ENCODE measurements at places on chromosomes 13 and 19.

DNA sequence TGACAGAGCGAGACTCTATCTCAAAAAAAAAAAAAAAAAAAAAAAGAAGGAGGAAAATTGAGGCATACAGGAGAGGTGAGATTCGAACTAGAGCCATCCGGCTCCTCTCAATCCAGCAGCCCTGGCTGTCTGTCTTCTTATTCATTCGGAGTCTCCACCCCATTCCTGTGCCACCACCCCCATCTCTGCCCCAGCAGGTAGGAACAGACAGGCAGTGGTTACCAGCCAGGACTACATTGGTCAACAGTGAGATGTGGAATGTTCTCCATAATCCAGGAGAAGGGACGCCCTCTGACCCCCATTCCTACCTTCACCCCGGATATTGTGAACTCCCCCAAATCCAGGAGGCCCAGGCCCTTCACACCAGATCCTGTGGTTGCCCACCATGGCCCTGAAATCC, 6.6 kb upstream of the S1PR2 start:
- DNase-seq: no peak

DNA sequence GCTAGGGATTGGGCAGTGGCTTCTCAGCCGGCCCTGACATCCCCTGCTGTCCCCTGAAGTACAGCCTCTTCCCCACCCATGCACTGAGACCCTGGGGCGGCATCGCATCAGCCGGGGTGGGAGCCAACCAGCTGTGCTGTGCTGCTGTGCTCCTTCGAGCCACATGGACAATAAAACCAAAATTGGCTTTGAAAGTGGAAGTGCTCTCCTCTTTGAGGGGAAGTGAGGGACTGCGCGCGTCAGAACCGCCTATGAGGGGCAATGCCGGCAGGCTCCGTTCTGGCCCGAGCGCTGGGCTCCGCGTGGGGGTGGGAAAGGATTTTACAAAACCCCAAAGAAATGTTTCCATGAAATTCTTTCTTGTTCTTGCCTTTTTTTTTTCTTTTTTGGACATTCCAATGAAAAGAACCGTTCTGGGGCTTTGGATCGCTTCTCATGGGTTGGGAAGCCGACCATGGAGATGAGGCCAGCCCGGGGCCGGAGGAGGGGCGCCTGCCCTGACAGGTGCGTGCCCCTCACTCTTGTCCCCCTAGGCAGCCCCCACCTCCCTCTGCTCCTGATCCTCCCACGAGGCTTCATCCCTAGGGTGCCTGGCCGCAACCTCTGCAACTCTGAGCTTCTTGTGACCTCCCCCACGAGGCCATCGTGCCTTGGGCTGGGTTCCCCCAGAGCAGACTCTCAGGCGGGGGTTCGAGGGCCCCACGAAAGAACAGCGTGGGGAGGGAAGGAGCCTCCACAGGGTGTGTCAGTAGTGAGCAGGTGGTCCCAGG, 22.6 kb downstream of the KLHL26 start:
- no peak for DNase-seq

- no peak for DNase-seq
Observed at GRCh38 chr19:45136507-45137178, 24.1 kb downstream of the NKPD1 start.

- no peak for DNase-seq
Observed at GRCh38 chr19:13762635-13763235, 1.6 kb upstream of the MRI1 start.

DNA sequence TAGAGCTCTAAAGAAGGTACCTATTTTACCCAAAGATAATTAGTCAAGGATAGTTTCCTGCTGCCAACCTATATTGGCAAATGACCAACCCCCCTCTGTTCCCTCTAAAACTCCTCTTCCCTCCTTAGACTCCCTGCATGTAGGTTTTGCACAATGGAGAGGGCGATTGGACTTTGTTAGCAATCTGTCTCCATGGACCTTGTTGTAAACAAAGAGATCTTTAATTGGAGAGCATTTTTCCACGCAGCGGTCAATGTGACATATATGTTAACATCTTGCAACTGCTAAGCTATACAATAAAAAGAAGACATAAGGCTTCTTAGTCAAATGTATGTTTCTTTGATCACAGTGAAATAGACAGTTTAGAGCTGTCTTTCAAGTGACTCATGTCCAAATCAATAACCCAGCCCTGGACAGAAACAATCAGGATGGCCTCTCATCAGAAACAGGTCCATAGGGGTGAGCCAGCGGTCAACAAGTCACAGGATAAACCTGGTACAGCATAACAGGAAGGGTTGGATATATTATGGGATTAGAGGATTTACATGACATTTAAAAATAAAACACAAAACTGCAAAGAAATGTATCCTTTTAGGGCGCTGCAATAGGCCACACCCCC, 69.7 kb upstream of the UBL3 start:
- DNase-seq: no peak

GRCh38 chr13:98632961-98633360, 56.1 kb upstream of the STK24 start:
- peak; percentile 46 for DNase-seq

DNA sequence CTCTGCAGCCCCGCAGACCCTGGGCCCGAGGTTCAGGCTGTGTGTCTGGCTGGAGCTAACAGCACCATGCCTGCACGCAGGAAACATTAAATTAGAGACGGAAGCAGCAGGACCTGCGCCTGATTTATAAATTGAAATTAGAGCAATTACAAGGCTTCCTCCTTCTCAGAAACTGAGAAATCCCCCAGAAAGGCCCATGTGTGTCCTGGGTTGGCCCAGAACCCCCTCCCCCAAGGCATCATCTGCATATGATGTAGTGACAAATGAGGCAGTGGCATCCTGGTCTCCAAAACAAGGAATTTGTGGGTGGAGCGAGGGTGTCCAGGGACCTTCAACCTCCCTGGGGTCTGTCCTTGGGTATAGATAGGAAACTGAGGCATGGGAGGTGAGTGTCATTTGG, 27.2 kb upstream of the SEMA6B start:
- DNase-seq: no peak

DNA sequence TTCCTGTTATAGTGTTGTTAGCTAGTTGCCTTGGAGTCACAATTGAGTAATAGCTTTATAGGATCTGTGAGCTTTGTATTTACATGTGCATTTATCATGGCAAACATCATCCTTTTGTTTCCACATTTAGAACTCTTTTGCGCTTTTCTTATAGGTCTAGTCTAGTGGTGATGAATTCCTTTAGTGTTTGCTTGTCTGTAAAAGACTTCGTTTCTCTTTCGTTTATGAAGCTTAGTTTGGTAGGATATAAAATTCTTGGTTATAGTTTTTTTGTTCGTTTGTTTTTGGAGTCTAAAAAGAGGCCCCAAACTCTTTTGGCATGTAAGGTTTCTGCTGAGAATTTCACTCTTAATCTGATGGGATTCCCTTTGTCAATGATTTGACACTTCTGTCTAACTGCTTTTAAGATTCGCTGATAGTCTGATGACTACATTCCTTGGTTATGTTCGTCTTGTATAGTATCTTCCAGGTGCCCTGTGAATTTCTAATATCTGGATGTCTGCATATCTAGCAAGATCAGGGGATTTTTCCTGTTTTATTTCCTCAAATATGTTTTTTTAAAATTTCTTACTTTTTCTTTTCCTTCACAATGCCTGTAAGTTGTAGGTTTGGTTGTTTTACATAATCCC, 20.2 kb downstream of the DNAJC3 start:
- DNase-seq: no peak

DNA sequence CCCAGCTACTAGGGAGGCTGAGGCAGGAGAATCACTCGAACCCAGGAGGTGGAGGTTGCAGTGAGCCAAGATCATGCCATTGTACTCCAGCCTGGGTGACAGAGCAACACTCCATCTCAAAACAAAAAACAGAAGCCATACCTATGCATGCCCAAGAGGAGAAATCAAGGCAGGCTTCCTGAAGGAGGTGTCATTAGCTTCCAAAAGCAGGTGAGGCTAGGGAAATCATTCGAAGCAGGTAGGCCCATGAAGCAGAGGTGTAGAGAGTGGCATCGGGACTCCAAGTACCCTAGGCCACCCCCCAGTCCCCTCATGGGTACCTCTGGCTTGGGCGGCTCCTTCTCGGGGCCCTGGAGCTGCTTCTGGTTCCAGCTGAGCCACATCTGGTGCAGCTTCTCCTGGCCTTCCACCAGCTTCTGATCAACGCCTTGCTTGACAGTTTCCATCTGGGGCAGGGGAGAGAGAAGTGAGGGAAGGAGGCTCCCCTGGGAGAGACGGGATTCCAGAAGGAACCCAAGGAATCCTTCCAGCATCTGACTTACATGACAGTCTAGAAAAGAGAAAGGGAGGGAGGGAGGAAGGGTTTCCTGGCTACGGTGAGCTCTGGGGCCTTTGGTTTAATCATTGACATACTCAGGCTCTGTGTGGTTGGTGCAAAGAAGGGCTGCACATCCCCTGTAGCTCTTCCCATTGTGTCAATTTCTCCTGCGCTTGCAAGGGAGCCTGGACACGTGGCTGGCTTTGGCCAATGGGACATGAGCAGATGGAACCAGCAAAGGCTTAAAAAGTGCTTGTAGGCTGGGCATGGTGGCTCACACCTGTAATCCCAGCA, 13.1 kb upstream of the TICAM1 start:
- DNase-seq: no peak

DNA sequence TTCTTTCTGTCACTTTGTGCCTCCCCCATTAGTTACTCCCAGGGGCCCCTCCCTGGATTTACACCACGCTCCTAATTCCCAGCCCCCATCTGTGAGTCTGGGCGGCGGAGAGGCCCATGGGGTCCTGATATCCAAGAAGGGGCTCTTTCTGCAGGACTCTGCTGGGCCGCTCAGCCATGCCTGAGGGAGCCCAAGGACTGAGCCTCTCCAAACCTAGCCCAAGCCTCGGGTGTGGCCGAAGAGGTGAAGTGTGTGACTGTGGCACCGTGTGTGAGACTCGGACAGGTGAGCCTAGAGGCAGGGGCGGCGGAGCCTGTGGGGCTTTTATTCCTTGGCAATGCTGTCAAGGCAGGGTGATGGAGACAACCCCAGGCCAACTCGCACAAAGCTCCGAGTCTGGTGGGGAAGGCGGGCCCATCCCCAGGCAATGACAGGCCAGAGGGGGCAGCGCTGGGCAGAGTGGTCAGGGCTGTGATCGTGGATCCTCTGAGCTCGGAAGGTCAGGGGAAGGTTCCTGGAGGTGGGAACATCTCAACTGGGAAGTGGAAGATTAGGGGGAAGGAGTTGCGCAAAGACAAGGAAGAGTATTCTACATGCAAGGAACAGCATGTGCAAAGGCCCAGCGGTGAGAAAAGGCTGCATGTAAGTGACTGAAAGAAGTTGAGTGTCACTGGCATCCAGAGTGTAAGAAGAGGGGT, 1.6 kb downstream of the PLEKHG2 start:
- no peak for DNase-seq

DNA sequence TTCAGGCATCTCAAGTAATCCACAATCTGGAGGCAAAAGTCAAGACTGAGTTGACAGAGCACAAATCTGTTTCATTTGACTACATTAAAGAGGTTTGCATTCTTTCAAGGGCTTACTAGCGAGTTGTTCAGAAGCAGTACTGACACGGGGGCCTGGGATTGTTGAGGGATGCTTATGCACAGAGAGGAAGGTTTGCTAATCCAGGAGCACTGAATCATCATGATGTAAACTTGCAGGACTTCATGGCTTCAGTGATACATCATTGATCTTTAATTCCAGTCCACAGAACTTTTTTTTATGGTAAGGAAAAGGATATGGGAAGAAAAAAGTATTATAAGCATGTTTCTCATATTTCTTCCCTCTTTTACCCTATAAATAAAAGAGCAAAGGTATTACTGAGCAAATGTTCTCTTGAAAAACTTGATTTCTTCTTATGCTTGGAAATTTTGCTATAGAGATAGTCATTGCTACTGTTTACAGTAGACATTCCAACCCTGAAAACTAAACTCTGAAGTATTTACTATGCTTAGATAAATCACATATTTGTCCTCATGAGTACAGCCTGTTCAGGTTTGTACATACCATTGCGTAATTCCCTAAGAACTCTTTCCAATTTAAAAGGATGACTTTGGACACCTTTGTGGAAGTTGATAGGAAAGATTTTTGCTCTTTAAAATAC, 65.8 kb upstream of the KPNA3 start:
- no peak for DNase-seq

GRCh38 chr13:44976196-44976595, 13.1 kb downstream of the NUFIP1 start:
- no peak for DNase-seq

GRCh38 chr13:64446372-64446771, 2783.8 kb downstream of the PCDH9 start:
- peak; percentile 8 for DNase-seq

- DNase-seq: peak; percentile 1
Observed at GRCh38 chr19:56748378-56748777, 76.8 kb upstream of the ZNF835 start.

GRCh38 chr13:45385907-45386553, 32.1 kb downstream of the SLC25A30 start:
- no peak for DNase-seq

GRCh38 chr13:52686376-52686775, 33.7 kb downstream of the SUGT1 start:
- DNase-seq: no peak

DNA sequence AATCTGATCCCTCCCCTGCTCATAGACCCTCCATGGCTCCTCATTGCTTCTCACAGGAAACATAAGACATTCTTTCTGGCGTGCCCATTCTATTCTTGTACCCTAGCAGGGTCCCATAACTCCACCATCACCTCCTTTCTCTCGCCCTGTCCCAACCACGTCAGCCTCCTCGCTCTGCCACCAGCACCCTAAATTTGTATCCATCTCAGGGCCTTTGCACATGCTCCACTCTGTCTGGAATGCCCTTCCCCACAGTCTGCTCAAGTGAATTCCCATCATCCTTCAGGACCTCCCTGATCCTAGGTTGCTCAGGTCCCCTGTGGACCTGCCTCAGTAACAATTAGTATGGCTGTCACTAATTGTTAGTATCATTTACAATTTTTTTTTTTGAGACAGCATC, 10.5 kb downstream of the B3GNT3 start:
- no peak for DNase-seq

DNA sequence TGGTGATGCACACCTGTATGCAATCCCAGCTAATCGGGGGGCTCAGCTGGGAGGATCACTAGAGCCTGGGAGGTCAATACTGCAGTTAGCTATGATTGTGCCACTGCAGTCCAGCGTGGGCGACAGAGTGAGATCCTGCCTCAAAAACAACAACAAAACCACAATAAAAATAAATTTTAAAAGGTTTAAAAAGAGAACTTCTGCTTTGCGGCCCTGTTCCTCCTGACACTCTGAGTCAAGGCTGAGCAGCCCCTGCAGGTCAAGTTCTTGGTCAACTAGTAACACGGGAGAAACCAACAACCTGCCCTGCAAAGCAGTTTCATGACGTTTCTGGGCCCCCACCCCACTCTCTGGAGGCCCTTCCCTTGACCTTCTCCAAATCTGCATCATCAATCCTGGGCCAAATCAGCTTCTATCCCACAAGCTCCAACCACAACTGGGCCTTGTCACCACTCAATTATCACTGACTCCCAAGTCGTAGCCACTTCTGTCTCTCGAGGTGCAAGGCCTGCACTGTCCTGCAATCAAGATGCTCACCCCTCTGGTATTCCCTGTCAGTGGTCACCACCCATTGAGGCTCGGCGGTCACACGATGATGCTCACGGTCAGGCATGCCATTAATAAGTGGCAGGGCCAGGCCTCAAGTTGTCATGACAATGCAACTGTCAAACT, 7.5 kb downstream of the ELAVL1 start:
- no peak for DNase-seq

- DNase-seq: peak; percentile 60
Observed at GRCh38 chr13:70623239-70623638, 515.0 kb upstream of the KLHL1 start.

Measured in AML-193 (cell line).